ENCODE measurements at places on chromosomes 7 and 10. TPM values are rescaled to one million over a fixed set of nuclear protein-coding genes. Genes with fewer than 3 reads are reported as not detected.

GRCh38 chr10:48932831-48933664, 6.6 kb downstream of the LRRC18 start:
- peak; percentile 38 for DNase-seq

- no peak for DNase-seq
Observed at GRCh38 chr7:39622609-39623008, 763 bp upstream of the RALA start.

DNA sequence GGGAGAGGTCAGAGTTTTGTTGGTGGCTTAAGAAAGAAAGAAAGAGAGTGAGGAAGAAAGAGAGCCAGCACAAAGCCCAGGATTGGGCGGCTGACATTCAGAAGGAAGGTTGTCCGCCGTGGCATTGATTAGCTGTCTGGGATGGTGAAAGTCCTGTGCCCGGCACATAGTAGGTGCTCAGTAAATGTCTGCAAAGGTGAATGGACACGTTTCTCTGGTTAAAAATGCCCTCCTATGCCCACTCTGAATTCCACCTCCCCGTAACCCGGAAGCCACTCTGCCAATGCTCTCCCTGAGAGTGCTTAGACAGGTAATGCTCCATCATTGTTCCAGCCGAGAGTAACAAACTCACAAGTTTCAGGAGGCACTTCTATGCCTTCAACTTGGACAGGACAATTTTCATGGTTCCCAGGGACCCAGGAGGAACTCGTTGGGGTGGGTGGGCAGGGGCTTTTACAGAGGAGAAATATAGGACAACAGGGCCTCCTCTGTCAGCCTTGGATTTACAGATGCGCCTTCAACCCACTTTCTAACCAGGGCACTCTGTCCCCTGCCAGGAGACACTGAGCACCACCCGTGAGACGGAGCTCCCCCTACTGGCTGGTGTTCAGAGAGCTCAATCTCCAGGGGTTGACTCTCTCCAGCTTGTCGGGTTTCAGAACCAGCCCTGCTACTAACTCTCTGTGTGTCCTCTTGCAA, 411.5 kb upstream of the ZMIZ1 start:
- peak; percentile 45 for DNase-seq

DNA sequence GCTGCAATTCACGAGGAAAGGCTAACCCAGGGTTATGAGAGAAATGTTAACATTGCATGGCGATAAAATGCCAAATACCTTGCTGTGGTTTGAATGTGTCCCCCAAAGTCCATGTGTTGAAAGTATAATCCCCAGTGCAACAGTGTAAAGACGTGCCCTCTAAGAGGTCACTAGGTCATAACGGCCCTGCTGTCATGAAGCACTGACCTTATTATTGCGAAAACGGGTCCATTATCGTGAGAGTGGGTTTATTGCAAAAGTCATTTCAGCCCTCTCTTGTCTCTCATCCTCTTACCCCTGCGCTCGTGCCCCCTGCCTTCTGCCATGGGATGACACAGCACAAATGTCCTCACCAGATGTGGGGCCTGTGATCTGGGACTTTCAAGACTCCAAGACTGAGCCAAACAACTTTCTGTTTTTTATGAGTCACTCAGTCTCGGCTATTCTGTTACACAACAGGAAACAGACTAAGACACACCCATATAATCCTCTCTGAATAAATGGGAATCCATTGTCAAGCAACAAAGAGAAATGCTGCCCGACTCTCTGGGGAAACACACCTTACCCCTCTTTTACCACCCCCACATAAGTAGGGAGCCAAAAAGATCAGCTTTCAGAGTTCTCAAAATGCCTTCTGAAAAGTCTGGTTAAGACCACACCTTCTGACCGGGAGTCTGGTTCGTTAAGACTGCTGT, 73.1 kb upstream of the UCN3 start:
- peak; percentile 98 for DNase-seq

DNA sequence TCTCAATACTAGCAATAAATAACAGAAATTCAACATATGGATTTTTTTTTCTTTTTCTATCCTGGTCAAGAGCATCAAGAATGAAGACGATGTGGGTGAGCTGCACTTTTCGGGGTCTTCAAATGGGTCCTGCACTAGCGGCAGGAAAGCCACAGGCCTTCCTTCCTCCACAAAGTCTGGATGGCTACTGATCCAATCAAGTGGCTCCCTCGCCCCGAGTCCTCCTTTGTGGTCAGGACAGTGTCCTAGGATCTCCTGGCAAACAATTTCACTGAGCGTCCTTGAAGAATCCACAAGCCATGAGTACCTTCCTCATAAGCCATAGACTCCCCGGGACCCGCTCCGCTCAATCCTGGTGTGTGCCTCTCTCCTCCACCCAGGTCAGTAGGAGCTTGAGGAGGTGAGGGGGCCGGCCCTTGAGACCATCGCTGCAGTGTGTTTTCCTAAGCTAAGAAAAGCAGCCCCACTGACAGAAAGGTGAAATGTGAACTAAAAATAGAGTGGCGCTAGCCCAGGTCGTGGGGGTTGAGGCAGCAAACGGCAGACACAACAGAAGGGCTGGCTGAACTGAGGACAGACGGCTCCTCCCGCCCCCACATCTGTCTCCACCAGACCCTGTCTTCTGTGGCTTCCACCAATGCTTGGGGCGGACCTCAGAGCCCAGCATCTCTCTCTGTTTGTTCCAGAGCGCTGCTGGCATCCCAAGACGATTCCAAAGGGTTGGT, 202.3 kb downstream of the HERPUD2 start:
- DNase-seq: no peak

GRCh38 chr10:5897504-5897903, 7.5 kb downstream of the FBH1 start:
- DNase-seq: no peak

IFIT1 gene
- total RNA-seq: 29.9 TPM

KCND2 gene
- total RNA-seq: not detected

Data from RPMI7951 (cell line).